ENCODE measurements at places on chromosomes 5 and 9.

DNA sequence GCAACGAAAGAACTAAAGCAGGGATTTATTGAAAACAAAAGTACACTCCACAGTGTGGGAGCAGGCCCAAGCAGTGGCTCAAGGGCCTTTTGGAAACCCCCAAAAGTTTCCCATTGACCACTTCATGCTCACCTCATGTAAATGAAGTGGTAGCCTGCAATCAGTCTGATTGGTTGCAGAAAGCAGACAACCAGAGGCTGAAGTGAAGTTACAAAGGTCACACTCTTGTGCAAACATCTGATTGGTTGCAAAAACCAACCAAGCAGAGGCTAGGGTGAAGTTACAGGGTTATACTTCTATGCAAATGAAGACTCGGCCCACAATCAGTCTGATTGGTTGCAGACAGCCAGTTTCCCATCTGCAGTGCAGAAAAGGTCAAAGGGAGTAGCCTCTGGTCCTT lies 258.0 kb downstream of the YTHDC2 start:
- DNase-seq = no peak

DNA sequence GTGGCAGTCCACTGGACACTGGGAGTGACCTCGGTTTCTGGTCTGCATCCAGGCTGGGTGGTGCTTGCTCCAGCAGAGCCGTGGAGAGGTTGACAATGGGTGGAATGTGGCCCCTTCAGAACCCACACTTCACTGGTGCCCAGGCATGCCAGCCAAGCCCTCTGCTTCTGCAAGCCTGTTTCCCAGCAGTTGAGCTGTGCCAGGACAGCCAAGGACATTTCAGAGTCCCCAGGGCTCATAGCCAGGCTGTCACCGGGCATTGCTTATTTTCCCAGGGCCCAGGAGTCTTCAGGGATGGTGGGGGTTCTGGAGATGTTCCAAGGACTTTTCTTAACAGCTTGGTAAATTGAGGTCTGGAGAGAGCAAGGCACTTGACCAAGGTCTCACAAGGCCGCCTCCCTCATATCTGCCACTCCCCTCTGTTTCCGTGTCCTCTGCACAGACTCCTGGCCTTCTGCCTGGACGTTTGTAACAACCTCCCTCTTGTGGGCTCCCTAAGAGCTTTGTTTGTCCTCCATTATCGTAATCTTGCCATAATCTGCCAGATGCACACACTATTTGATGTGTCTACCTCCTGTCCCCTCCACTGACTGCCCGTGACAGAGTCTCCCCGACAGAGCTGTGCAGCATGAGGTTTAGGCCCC lies 3.8 kb upstream of the NDST1 start:
- no peak for DNase-seq

GRCh38 chr5:143402017-143402552 lies 1.4 kb downstream of the NR3C1 start:
- DNase-seq = no peak

- no peak for DNase-seq
Observed at GRCh38 chr5:59119480-59119879, 536.6 kb downstream of the RAB3C start.

All from activated T-cell treated with anti-CD3 and anti-CD28 coated beads, Interleukin-2, amount 50 U/mL, for 4 hours (primary cell).